ENCODE measurements at places on chromosomes 11 and 22. TPM values are rescaled to one million over a fixed set of nuclear protein-coding genes. Genes with fewer than 3 reads are reported as not detected.

FJX1 gene
- 46.4 TPM for total RNA-seq

EMID1 gene
- total RNA-seq = 21.5 TPM

FGF3 gene
- total RNA-seq = not detected

KIAA1671 gene
- 13.1 TPM for total RNA-seq

CBLIF gene
- not detected for total RNA-seq

KCNJ11 gene
- total RNA-seq = 14.5 TPM

TCN2 gene
- 22.6 TPM for total RNA-seq

SOX6 gene
- total RNA-seq = 54.7 TPM
